A172 (cell line): ENCODE measurements at places on chromosomes 6 and 20. TPM values are rescaled to one million over a fixed set of nuclear protein-coding genes. Genes with fewer than 3 reads are reported as not detected.

DNA sequence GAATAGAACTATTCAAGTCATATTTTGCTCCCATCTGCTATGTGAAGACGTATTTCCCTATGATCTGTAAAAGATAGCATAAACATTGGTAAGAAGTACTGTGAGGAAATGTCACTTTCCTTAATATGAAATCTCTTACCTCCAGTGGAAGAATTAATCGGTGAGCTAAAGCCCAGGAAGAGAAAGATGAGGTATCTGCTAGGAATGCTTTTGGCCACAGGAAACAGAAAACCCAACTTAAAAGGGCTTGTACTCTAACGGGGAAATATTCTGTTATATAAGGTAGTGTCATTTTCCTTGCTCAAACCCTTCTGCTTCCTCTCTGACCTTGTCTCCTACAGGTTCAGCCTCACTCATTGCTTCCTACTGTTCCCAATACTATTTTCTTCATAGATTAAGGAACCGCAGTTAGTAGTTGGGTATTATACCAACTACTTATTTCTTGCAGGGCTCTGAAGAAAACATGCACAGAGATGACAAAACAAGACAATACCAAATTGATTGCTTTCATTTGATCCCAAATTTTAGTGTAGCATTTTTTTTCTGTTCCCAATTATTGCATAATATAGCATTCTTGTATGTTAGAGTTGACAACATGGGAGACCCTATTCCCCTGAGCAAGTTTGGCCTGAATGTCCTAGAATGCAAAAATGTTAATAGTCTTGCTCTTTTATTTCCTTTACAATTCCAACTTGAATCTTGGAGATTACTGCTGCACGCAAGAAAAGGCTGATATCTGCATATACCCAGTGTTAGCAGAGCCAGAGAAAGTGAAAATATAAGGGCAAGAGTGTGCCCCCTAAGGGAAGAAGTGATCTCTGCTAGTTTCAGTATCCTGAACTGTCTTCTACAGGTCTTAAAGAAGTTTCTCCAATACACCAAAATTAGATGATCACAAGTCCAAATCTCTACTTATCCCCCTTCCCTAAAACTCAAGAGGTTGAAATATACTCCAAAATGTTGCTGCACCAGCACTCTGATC lies 65.3 kb downstream of the AFG1L start:
- DNase-seq = peak; percentile 4

GRCh38 chr20:60224914-60225313 lies 266.7 kb downstream of the CDH26 start:
- peak; percentile 17 for DNase-seq

SPEF1 gene
- total RNA-seq = 0.67 TPM in 1 of 2 replicates, not detected in the other

DNA sequence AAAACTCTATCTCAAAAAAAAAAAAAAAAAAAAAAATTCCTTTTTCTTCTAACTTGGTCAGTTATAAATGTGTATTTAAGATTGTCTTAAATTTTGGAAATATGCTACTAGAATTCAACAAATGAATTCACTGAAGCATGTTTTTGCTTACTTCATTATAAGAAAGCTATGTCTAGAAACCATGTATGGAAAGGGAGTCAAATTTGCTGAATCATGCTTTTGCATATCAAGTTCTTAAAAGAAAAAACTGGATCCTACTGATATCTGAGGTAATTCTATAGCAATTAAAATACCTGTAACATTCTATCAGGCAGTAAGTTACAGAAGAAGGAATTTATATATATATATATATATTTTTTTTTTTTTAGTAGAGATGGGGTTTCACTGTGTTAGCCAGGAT lies 27.7 kb downstream of the AKIRIN2 start:
- DNase-seq = no peak

TREML2 gene
- total RNA-seq = not detected in 2 replicates

GRCh38 chr6:134115715-134116074 lies 63.3 kb upstream of the SLC2A12 start:
- DNase-seq = no peak

PPP1R3G gene
- 0.22 and 1.5 TPM in 2 replicates for total RNA-seq

DNA sequence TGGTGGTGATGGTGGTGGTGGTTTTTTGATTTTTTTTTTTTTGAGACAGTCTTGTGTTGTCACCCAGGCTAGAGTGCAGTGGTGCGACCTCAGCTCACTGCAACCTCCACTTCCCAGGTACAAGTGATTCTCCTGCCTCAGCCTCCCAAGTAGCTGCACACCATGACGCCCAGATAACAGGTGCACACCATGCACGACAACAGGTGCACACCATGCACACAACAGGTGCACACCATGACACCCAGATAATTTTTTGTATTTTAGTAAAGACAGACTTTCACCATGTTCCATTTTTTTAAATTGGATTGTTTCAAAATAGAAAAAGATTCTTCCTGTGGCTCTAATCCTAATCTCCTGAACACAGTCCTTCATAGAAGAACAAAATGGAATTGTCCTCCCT lies 257.9 kb downstream of the ALDH8A1 start:
- no peak for DNase-seq

GRCh38 chr20:30488941-30489613 lies 768.4 kb upstream of the DEFB115 start:
- DNase-seq = no peak

- peak; percentile 66 for DNase-seq
These were observed 48.9 kb downstream of the ZFAND3 start for GRCh38 chr6:37868447-37868825.

ADAM33 gene
- not detected in 2 replicates for total RNA-seq

GRCh38 chr20:1802385-1803060 lies 92.7 kb upstream of the SIRPA start:
- DNase-seq = no peak

RAD21L1 gene
- 0.07 and 0.90 TPM in 2 replicates for total RNA-seq

DNA sequence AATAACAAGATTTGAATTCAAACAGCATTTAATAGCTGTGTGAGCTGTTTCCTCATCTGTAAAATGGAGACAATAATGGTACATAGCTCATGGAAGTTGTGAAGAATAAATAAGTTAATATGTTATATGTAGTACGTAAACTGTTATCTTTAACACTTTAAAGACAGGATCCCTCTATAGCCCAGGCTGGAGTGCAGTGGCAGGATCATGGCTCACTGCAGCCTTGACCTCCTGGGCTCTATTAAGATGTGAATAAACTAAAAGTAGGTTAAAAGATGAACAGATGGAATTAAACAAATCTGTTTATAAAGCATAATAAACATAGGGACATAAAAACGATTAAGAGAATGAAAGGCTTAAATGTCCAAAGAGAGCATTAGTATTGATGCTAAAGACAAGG lies 3.0 kb downstream of the AMD1 start:
- no peak for DNase-seq

PLEKHG1 gene
- total RNA-seq = 0.21 and 0.48 TPM in 2 replicates

DNA sequence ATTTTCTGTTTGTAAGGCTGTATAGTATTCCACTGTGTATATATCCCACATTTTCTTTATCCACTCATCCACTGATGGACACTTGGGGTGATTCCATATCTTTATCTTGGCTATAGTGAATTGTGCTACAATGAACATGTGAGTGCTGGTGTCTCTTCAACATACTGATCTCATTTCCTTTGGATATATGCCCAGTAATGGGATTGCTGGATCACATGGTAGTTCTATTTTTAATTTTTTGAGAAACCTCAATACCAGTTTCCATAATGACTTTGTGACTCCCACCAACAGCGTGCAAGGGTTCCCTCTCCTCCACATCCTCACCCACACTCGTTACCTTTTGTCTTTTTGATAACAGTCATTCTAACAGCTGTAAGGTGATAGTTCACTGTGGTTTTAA lies 166.0 kb downstream of the ARHGAP18 start:
- DNase-seq = peak; percentile 10

DNA sequence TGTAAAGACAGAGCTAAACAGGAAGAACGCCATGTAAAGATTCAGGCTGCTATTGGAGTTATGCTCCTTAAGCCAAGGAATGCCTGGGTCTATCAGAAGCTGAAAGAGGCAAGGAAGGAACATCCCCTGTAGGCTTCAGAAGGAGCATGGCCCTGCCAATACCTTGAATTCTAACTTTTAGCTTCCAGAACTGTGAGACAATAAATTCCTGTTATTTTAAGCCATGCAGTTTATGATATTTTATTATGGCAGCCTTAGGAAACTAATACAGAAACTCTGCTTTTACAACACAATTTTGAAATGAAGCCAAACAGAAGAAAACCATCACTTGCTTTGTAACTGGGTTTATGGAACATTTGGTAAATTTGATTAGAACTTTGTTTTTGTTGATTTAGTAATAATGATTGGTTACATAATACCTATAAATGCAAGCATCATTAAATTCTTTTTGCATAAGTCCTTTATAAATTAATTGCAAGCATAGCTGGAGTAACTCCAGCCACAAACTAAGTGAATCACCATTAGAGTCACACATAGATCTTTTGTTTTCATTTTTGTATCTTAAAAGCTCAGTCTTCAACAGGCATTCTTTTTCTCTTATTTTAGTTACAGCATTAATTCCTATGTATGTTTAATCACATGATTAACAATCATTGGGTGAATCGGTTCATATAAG lies 33.5 kb upstream of the TSPYL1 start:
- DNase-seq = peak; percentile 1

BNIP5 gene
- total RNA-seq = not detected in 2 replicates

PRND gene
- 0.10 and 0.12 TPM in 2 replicates for total RNA-seq

SLC24A3 gene
- not detected in 2 replicates for total RNA-seq

MYT1 gene
- total RNA-seq = 2.4 TPM in 2 replicates

DNA sequence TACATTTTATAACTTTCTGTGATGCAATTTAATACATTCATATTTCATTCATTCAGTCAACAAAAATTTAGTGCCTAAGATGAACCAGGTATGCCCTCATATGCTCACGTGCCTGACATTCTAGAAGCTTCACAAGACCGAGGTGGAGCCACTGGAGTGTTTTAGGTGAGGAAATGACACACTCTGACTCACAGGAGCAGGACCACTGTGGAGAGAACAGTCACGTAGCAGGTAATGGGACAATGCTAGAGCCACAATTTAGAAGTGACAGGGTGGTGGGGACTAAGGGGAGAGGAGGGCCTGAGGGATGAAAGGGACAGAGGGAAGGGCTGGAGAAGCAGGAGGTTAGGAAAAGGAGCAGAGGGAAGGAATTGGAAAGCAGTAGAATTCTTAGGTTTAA lies 17.6 kb upstream of the HLA-A start:
- DNase-seq = peak; percentile 18

SLC22A16 gene
- total RNA-seq = not detected in 2 replicates

GRCh38 chr6:17101422-17102257 lies at the start of gene STMND1:
Gene STMND1, plus strand, starts transcription at chr6:17102050. Its CDS starts 208 bp downstream, at chr6:17102258.
- DNase-seq = peak; percentile 17

DNA sequence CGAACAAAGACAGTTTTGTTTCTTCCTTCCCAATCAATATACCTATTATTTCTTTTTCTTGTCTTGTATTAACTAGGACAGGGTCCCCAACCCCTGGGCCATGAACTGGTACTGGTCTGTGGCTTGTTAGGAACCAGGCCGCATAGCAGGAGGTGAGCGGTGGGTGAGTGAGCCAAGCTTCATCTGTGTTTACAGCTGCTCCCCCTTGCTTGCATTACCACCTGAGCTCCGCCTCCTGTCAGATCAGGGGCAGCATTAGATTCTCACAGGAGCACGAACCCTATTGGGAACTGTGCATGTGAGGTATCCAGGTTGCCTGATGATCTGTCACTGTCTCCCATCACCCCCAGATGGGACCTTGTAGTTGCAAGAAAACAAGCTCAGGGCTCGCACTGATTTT lies 151.9 kb downstream of the CDKAL1 start:
- DNase-seq = no peak

PPP1R14C gene
- 0.03 and 0.60 TPM in 2 replicates for total RNA-seq

HLA-DPA1 gene
- total RNA-seq = 0.31 and 0.34 TPM in 2 replicates

MANEA gene
- total RNA-seq = 9.6 and 11.3 TPM in 2 replicates

DNA sequence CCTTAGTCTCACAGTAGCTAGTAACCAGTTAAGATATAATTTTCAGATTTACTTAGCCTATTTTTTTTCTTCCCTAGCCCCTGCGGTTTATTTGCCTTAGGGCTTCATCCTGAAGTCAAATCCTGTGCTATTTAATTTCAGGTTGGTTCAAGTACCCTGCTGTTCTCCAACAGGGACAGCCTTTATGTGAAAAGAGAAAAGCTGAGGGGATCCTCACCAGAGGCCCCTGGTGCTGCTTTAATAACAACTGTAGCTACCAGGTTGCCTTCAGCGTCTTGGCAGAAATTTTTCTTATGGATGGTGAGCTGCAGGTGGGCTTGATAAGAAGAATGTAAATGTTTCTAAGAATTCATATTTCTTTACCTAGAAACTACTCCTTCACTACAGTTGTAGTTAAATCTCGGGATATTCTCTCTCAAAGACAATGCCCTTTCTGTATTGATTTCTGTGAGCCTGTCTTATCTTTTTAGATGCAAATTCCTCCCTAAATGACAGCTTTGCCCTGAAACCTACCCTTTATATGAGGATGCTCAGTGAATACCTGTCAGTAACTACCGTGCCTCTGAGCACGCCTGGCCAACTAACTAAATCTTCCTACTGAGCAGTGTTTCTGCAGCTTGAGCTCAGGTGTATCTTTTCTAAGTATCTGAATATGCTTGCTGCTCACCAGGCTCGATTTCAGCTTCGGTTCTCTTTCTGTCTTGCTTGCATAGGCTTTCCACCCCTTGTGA lies 320.5 kb downstream of the MMUT start:
- no peak for DNase-seq

GRCh38 chr6:117629119-117629660 lies 26.9 kb upstream of the GOPC start:
- no peak for DNase-seq

- DNase-seq = no peak
These were observed 35.0 kb upstream of the ZBP1 start for GRCh38 chr20:57654998-57655808.

DNA sequence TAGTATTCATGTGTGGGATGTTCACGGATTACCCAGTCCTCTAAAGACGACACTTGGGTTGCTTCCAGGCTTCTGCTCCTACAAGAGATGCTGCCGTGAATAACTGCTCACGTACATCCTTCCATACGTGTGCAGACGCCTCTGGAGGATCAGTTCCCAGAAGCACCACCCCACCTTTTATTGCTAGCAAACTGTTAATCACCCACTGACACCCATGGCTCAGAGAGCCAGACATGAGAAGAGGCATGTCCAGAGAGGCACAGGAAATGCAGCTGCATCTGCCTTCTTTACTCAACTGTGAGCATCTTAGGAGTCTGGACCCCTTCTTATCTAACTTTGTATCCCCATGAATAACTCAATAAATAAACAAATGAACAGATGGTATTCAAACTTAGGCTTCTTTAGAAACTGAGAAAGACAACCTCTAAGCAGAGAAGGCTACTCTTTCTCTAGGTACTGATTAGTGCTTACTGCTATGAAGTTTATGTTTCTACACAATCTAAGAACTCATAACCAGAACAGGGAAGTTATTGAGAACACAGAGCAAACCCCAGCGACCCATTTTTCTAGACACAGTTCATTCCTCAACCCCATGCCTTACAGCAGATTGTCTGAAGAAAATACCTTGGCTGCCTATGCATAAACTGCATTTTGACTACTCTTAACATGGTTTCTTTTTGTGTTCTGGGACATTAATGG lies 228.7 kb upstream of the RREB1 start:
- no peak for DNase-seq

- DNase-seq = no peak
These were observed 676.0 kb upstream of the MARCKS start for GRCh38 chr6:113181164-113181563.

DNA sequence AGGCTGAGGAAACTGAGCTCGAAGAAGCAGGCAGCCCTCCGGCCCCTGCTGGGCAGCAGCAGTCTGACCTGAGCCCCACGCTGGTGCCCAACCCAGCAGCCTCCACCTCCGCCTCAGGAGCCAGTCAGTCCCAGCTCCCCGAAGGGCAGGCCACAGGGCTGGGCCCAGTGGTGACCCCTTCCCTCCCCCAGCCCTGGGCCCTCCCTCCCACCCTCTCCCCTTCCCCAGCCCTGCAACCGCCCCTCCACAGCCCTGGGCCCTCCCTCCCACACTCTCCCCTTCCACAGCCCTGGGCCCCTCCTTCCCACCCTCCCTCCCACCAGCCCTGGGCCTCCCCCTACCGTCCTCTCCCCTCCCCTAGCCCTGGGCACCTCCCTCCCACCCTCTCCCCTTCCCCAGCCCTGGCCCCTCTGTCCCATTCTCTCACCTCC lies 115.0 kb downstream of the TAF4 start:
- DNase-seq = no peak
